ENCODE measurements at places on chromosomes 5 and 9.

DNA sequence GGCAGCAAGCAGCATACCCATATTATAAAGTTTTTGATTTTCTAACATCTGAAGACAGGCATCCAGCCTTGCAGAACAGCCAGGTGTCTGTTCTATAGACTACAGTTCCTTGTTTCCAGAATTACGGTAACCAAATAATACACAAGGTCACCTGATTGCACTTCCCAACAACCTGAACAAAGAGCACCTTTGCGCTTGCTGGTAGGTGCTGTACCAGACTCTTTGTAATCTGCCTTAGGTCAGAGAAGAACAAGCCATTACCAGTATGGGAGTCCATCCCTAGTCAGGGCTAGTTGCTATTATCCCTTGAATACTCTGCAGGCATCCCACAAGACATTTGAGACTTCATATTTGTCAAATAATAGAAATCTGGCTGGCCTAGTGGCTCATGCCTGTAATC lies 256.2 kb downstream of the ARRDC3 start:
- DNase-seq = no peak

GRCh38 chr5:5950658-5951057 lies 427.7 kb downstream of the MED10 start:
- DNase-seq = no peak

DNA sequence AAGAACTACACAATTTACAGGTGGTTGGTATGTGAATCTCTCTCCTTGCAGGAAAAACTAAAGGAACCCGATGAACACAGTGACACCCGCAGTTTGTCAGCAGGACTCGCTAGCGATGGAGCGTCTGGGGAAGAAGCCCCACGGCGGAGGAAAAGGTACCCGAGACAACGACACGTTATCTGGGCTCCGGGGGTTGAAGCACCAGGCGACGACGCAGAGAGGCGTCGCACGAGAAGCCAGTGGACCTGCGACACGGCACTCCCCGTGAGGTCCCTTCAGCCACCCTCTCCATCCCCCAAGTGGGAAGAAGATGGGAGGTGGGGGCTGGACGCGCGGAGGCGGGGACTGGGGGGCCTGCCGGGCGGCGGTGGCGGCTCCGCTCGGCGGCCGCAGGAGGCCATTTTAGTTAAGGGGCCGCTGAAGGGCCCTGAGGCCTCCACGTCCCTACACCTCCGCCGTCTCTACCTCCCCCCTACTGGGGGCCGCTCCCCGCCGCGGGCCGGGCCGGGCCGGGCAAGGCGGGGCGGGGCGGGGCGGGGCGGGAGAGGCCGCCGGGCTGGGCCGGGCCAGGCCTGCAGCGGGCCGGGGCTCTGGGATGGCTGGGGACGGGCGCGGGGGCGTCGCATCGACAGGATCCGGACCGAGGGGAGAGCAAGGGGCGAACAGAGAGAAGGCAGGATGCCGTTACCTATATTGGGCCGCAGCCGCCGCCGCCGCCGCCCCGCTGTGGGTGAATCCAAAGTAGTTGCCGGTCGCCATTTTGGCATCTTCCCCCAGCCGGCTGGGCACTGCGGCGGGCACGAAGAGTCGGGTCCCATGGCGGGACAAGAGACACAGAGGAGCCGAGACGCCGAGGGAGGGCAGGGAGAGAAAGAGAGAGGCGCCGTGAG lies 754 bp downstream of the ZFR start:
- DNase-seq = peak; percentile 37

DNA sequence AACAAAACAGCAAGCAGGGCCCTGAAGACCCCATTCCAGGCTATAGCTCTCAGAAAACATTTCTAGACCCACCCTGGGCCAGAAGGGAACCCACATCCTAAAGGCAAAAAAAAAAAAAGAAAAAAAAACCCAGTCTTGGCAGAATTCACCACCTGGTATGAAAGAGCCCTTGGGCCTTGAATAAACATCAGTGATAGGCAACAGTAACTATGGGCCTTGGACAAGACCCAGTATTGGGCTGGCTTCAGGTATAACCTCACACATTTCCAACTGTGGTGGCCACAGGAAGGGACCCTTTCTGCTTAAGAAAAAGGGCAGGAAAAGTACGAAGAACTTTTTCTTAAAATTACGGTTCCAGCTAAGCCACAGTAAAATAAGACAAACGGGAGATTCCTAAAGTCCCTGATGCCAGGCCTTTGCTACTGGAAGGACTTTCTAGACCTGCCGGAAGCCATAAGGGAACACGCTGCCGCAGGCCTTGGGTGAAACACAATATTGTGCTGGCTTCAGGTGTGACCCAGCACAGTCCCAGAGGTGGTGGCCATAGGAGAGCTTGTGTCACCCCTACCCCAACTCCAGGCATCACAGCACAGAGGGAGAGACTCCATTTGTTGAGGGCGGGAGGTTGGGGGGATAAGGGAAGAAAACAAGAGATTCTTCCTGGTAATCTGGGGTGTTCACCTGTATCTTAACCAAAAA lies 505.2 kb upstream of the RGMB start:
- DNase-seq = no peak

GRCh38 chr9:86275962-86276361 lies 6.4 kb downstream of the ISCA1 start:
- no peak for DNase-seq

DNA sequence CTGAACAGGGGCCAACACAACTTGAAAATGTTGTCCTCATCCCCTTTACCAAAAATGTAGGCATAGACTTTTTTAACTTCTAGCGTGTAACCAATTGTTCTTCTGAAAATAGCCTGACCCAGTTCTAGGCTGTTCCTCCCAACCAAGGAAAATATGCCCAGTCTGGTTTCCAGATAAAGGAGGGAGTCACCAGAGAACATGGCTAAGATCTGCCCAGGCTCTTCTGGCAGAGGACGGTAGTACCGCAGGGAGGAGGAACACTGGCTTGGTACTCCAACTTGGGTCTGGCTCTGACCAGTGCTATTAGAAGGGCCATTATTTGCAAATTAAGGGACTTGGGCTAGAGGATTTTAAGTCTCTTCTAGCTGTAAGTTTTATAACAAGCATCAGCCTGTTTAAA lies 63.1 kb downstream of the GRAMD2B start:
- no peak for DNase-seq

DNA sequence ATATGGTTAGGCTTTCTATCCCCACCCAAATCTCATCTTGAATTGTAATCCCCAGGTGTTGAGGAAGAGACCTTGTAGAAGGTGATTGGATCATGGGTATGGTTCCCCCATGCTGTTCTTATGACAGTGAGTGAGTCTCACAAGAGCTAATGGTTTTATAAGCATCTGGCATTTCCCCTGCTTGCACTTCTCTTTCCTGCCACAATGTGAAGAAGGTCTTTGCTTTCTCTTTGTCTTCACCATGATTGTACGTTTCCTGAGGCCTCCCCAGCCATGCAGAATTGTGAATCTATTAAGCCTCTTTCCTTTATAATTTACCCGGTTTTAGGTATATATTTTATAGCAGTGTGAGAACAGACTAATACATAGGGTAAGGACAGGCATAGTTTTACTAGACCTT lies 334.5 kb downstream of the TLR4 start:
- DNase-seq = no peak

All from stimulated activated CD4-positive, alpha-beta T cell treated with anti-CD3 and anti-CD28 coated beads, Interleukin-15, amount 100 ng/mL, for 1 hour (primary cell).